Tibial nerve (tissue), 4 donors: ENCODE measurements at places on chromosomes 1 and 21. TPM values are rescaled to one million over a fixed set of nuclear protein-coding genes. Genes with fewer than 3 reads are reported as not detected.

GRCh38 chr1:63103682-63104081, 218.7 kb upstream of the FOXD3 start:
- H3K4me3 ChIP-seq = no peak overlapping the region
- no peak for DNase-seq
- H3K27ac ChIP-seq = no peak overlapping the region
- H3K36me3 ChIP-seq = no peaks in the 10 kb centered on the region
- H3K27me3 ChIP-seq = no peaks in the 10 kb centered on the region

Gene PEX10
- 27.6 TPM for total RNA-seq

Gene SLFNL1
- total RNA-seq = 1.0 TPM

- no peak for DNase-seq
- H3K27ac ChIP-seq = no peak overlapping the region
- H3K4me1 ChIP-seq = no peaks in the 10 kb centered on the region
- H3K36me3 ChIP-seq = no peaks in the 10 kb centered on the region
- H3K4me3 ChIP-seq = no peak overlapping the region
These were observed 9.3 kb downstream of the PMF1 start for GRCh38 chr1:156221986-156222692.

GRCh38 chr1:223847781-223848345, 2.1 kb upstream of the TP53BP2 start:
- H3K36me3 ChIP-seq = no peaks in the 10 kb centered on the region
- H3K4me1 ChIP-seq = peaks cover 31% of the 10 kb centered on the region
- no peak overlapping the region for H3K4me3 ChIP-seq

DNA sequence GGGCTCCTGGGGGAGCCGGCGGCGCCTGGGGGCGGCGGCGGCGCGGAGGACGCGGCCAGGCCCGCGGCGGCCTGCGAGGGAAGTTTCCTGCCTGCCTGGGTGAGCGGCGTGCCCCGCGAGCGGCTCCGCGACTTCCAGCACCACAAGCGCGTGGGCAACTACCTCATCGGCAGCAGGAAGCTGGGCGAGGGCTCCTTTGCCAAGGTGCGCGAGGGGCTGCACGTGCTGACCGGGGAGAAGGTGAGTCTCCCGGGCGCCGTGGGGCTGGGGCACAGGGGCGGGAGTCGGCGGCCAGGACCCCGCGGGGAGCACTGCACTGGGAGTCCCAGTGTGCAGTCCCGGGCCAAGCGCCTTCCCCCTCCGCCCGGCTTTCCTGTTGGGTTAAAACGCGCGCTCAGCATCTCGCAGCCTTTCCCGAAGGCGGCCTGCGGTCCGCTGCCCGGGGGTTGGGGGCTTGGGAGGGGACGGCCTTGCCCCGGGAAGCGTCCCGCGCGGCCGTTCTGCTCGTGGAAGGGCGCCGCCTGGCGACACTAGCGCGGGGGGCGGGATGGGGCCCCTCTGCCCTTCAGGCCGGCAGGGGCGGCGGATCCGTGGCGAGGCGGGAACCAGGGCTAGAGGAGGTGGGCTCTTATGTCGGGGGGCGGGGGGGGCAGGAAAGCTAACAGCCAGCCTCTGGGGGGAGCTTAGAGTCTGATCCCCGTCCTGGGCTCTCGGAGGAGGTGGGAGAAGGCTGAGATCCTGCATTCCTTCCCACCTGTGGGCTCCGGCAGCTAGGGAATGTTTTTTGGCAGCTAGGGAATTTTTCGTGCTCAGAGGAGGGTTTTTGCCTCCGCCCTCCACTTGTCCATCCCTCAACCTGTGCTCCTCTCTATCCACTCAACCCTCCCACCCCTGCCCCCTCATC, 1.1 kb downstream of the HUNK start:
- H3K27me3 ChIP-seq = no peaks in the 10 kb centered on the region
- no peak for DNase-seq
- H3K36me3 ChIP-seq = no peaks in the 10 kb centered on the region

Gene DAB1
- 8.3 TPM for total RNA-seq

GRCh38 chr1:212638492-212639151, 30.1 kb downstream of the ATF3 start:
- no peak for DNase-seq
- peaks cover 16% of the 10 kb centered on the region for H3K4me1 ChIP-seq
- no peaks in the 10 kb centered on the region for H3K36me3 ChIP-seq
- no peaks in the 10 kb centered on the region for H3K27me3 ChIP-seq
